Activated T-cell treated with anti-CD3 and anti-CD28 coated beads, Interleukin-2, amount 50 U/mL, for 1 hour (primary cell): ENCODE measurements at places on chromosomes 11 and 22.

DNA sequence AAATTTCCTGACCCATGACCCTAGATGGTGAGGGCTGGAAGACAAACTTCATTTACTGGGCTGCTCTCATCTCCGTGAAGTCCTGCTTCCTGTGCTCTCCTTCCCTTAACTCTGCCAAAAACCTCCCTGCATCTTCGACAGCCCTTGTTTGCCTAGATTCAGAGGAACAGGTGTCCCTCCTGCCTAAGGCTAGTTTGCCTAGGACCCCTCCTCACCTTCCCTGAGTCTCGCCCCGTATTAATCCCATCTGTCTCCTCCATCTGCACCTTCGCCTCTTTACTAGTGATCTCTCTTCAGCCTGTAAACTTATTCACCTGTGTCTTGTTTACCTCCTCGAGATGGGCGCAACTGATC, 33.1 kb downstream of the EIF3F start:
- no peak for DNase-seq

GRCh38 chr11:100861212-100861611, 174.1 kb downstream of the ARHGAP42 start:
- no peak for DNase-seq

- no peak for DNase-seq
Observed at GRCh38 chr11:103662880-103663279, 373.6 kb upstream of the DDI1 start.

GRCh38 chr22:47337161-47337621, 574.7 kb downstream of the TBC1D22A start:
- no peak for DNase-seq

DNA sequence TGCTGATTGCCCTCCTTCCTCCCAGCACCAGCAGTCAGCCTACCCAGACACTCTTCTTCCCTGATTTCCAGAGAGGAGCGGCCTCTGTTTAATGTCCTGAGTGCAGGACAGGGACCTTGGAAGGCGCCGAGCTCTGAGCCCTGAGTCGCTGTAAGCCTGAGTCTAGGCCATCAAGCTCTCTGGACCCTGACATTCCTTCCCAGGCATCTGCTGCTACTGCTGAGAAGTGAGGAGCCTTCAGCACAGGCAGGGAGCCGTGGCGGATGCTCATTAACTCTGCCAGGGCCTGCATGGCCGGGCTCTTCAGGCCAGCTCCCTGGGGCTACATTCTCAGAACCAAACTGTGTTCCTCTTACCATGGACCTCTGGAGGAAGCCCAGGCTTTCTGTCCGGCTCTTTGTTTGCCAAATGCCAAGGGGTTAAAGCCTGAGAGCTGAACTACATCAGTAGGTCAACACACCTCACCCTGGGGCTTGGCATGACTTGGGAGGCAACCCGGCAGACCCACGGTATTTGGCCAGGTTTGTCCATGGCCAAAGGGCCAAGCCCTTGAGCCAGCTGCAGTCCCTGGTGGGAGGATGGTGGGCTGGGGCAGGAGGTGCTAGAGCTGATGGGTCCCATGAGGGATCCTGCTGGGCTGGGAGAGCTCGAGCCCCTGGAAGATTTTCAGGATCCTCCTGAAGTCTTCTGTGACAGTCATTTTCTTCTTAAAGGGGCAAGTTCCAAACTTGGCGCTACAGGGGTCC, 721.4 kb downstream of the BRD1 start:
- no peak for DNase-seq

DNA sequence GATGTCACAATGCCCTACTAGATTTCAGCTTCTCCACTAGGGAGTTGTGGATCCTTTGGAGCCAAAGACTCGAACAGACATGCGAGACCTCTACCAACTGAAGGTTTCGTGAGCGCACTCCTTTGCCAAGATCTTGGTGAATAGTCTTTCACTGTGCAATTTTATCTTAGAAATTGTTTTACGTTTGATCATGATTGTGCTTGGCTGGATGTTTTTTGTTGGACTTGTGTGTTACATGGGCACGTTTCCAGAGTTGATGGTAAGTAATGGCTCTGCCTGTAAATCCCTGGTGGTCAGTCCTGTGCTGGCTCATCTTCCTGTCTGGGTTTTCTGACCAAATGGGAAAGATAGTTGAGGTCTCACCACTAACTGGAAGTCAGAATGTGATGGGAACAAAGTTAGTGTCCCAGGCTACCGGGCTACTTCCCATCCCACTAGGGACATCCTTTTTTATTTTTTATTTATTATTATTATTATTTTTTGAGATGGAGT, at the start of gene MISFA:
Gene MISFA (plus strand): TSS at position 51 of the 492 bp plus-strand sequence. CDS start 140 bp downstream, at position 191.
- DNase-seq = no peak
